ENCODE measurements at places on chromosomes 12 and 14.

DNA sequence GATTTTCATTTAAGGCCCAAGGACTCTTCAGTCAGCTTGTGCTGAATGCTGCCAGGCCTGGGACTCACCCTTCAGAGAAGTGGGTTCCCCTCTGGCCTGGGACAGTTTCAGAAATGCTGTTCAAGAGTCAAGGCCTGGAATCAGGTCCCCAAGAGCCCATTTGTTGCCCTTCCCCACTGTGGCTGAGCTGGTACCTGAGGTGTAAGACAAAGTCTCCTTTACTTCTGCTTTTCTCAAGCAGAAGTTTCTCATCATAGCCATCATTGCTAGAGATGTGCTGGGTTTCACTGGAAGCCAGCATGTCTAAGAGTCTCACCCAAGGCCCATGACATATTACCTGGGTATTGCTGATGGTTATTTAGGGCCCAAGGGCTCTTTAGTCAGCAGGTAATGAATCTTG, 8.9 kb downstream of the FANCM start:
- DNase-seq = no peak

- no peak for DNase-seq
These were observed 724 bp upstream of the CD27 start for GRCh38 chr12:6444031-6444430.

DNA sequence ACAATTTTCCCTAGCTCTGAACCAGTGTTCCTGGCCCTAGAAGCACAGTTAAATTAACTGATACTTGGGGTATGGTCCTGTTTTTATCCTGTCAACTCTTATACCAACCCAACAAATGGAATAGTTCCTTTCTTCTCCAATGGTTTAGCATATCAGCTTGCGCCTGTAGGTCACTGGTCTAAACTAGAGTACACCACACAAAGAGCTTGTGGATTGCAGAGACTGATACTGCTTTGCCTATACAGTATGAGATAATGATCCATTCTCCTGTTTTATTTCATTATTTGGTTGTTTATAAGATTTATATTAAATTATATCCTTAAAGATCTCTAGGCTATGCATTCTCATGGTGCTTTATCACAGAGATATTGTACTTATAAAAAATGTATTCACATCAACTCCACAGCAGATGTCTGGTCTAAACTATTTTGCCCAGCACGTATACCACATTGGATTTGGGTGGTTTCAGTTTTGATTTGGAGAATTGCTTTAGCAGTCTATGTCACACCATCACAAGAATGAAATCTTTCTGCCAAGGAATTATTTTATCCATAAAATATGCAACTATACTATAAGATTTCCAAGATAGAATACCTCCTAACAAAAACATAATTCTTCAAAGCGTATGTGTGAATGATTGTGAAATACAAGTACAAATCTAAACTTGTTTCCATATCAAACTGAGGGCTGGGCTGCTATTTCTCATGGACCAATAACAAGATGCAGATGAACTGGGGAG, 142.1 kb downstream of the SLC16A7 start:
- peak; percentile 26 for DNase-seq

DNA sequence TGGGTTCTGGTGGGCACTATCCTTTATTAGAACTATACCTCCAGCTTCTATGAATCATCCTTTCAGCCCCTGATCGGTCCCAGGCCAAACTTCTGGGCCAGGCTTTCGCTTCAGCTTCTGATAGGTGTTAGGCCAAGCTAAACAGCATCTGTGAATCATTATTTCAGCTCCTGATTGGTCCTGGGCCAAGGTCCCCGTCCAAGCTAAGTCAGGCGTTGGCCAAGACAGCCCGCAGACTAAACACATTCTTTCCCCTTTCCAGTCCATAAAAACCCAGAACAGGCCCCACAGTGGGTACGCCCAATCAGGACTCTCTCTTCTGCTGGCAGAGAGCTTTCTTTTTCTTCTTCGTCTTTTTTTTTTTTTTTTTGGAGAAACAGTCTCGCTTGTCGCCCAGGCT, 1808.9 kb upstream of the SEL1L start:
- peak; percentile 2 for DNase-seq

- no peak for DNase-seq
These were observed 1.2 kb upstream of the DCAF11 start for GRCh38 chr14:24113379-24113800.

- no peak for DNase-seq
These were observed 142.7 kb downstream of the TBX5 start for GRCh38 chr12:114263056-114263805.

GRCh38 chr12:104137001-104137901, 759 bp downstream of the NFYB start:
- peak; percentile 71 for DNase-seq

DNA sequence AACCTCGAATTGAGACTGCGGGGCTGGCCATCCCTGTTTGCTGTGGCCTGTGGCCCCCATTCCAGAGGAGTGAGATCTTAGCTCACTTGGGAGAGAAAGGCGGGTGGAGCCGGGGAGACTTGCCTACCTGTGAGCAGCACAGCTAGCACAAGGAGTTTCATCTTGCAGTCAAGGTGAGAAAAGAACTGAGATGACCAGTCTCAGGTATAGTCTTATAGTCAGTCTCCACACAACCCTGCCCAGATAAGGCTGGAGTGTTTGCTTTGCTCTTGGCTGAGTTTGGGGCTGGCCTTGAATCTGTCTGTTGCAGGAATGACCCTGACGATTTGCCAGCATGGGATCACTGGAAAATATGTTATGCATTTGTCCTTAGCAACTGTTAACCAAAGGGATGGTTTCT, at the start of gene PLA2G1B:
Gene PLA2G1B (minus strand): TSS at position 187 of the 400 bp plus-strand sequence. CDS start 26 bp downstream, at position 161.
- DNase-seq = no peak

DNA sequence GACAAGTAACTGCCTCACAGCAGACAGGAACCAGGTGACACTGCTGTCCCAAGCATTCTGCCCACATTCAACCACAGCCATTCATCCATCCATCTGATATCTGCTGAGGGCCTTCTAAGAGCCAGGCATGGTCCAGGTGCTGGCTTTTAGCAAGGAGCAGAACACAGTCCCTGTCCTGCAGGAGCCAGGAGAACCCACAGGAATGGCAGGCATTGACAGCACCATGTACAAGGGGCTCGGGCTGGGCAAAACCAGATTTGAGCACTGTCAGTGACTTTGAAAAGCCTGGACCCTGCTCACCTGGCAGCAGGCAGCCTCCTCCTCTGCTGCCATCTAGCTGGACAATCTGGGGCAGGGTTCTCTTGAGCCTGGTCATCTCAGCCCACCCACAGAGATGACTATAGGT, 137.0 kb downstream of the ZFP36L1 start:
- no peak for DNase-seq

- no peak for DNase-seq
These were observed 280.3 kb downstream of the ADAMTS20 start for GRCh38 chr12:43271659-43272058.

DNA sequence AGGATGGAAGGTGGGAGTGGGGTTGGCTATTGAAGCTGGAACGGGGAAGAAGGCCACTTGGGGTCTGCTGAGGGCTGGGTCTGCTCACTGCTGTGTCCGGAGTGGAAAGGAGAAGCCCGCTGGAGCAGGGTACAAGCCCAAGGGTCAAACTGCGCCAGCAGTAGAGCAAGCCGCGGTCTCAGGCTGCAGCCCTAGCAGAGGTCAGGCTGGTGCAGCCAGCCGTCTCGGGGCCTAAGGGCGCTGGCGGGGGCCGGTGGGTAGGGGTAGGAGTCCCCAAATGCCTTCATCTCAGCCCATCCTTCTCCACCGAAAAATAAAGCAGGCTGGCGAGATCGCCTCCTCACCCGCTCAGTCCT, 718 bp upstream of the JDP2 start:
- DNase-seq = no peak

- peak; percentile 62 for DNase-seq
These were observed 31.8 kb upstream of the RAD51AP1 start for GRCh38 chr12:4506870-4507269.

DNA sequence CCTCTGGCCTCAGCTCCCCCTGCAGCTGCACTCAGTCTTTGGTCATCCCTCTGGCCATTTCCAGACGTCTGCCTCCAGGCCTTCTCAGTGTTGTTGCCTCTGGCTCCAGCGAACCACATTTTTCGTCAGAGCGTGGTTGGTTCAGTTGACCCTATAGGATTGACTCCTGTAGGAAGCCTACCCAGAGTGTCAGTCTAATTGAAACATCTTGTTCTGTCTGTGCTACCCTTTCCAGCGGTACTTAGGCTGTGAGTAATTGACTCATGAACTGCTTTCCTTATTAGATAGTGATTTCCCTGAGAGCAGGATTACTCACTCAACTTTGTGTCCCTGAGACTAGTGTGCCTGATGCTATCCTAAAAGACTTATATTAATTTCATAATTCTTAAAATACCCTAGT, 373.2 kb downstream of the ATP23 start:
- DNase-seq = peak; percentile 82

- DNase-seq = no peak
These were observed 62.6 kb upstream of the SSTR1 start for GRCh38 chr14:38145142-38145541.

- peak; percentile 50 for DNase-seq
These were observed 413.1 kb downstream of the ZFP36L1 start for GRCh38 chr14:68379510-68380328.

DNA sequence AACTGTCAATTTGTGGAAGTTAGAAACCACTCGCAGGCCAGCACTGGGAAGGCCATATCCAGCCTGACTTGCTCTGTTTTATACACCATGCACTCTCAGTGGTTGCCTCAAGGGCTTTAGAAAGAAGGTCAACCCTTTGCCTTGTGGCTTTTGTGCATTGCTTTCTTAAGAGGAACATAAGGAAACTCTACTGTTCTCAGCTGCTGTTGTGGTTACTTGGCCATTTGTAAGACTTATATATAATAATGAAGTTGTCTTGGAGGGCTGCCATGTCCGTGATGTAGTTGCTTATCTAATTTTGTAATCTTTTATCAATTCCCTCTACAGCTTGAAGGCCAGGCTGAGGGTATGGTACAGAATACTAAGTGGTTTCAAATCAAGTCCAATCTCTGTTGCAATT, 637.8 kb downstream of the DIO2 start:
- DNase-seq = peak; percentile 80

DNA sequence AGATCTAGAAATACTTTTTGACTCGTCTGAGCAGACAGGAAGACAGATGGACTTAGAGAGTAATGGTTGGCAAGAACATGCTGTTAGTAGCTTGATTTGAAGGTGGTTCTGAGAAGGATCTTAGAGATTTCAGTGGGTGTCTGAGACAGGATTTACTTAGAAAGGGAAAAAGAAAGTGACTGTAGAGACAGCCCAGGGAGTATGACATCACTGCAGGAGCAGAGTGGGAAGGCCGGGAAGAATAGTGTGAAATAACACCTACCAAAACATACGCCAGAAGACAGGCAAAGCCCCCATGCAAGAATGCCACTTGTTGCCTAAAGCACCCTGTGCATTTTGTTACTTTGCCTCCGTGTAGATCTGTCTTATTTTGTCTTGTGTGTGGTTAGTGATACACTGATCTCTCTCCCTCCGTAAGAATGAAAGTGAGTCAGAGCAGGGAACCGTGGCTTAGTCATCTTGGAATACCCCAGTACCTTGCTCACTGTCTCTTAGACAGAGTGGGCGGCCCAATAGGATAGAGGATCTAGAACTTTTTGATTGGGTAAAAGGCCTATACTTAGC, 161.3 kb upstream of the IFNG-AS1 start:
- peak; percentile 97 for DNase-seq

DNA sequence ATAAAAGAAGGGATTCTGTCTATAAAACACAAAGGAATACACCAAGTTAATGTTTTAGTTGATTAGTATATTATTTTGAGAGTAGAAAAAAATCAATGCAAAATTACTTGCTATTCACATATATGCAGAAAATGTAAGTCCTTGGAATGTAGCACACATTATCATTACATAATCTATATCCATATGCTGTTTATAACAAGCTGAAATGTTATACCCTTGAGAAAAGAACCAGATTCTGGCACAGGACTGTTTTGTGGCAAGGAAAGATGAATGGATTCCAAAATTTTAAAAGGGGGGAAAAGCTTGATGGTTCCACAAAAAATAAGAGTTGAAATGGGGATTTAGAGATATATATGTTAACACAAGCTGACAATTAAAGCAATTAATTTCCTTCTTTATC, 153.6 kb downstream of the MSRB3 start:
- no peak for DNase-seq

DNA sequence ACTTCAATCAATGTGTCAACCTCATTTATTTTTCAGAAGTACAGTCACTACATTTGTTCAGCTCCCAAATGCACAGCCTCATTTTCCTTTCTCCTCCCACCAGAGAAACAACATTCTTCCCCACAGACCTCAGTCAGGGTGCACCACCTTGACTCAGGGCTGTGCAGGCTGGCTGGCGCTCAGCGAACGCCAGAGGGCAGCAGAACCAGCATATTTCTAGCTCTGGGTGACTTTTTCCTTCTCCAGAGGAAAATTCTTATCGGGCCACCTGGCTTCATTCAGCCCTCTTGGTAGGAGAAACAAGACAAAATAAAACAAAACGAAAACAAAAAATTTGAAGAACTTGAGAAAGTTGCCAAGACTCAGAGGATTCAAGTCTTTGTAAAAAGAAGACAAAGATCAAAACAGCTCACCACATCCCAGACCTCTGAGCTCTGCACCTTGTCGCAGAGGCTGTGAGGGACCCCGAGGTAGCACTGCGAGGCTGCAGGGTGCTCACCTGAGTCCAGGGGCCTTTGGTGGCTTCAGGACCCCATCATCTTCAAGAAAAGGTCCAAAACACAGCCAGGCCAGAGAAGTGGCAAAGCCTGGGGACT, 33.7 kb downstream of the PAH start:
- peak; percentile 49 for DNase-seq

GRCh38 chr14:34180869-34181268, 230.0 kb upstream of the EGLN3 start:
- DNase-seq = no peak

GRCh38 chr12:90366286-90366685, 588.7 kb downstream of the CCER1 start:
- DNase-seq = peak; percentile 35

GRCh38 chr14:68820999-68821683, 28.3 kb upstream of the ZFP36L1 start:
- DNase-seq = no peak
